ENCODE measurements at places on chromosomes 13 and 19. TPM values are rescaled to one million over a fixed set of nuclear protein-coding genes. Genes with fewer than 3 reads are reported as not detected.

- H3K27ac ChIP-seq = no peak overlapping the region
- no peaks in the 10 kb centered on the region for H3K4me1 ChIP-seq
- DNase-seq = no peak
- no peak overlapping the region for H3K4me3 ChIP-seq
Measured at GRCh38 chr19:46423188-46423587, 5.5 kb downstream of the PNMA8C start.

- peak; percentile 78 for DNase-seq
- H3K4me1 ChIP-seq = peaks cover 26% of the 10 kb centered on the region
- peak overlapping the region; percentile 47 for H3K4me3 ChIP-seq
- H3K27me3 ChIP-seq = no peaks in the 10 kb centered on the region
Measured at GRCh38 chr19:29841559-29842367, 30.0 kb downstream of the CCNE1 start.

- H3K27ac ChIP-seq = no peak overlapping the region
- no peak overlapping the region for H3K4me3 ChIP-seq
- DNase-seq = no peak
- no peaks in the 10 kb centered on the region for H3K36me3 ChIP-seq
- H3K4me1 ChIP-seq = no peaks in the 10 kb centered on the region
- H3K27me3 ChIP-seq = no peaks in the 10 kb centered on the region
Measured at GRCh38 chr19:3025549-3025886, 3.6 kb downstream of the TLE2 start.

DNA sequence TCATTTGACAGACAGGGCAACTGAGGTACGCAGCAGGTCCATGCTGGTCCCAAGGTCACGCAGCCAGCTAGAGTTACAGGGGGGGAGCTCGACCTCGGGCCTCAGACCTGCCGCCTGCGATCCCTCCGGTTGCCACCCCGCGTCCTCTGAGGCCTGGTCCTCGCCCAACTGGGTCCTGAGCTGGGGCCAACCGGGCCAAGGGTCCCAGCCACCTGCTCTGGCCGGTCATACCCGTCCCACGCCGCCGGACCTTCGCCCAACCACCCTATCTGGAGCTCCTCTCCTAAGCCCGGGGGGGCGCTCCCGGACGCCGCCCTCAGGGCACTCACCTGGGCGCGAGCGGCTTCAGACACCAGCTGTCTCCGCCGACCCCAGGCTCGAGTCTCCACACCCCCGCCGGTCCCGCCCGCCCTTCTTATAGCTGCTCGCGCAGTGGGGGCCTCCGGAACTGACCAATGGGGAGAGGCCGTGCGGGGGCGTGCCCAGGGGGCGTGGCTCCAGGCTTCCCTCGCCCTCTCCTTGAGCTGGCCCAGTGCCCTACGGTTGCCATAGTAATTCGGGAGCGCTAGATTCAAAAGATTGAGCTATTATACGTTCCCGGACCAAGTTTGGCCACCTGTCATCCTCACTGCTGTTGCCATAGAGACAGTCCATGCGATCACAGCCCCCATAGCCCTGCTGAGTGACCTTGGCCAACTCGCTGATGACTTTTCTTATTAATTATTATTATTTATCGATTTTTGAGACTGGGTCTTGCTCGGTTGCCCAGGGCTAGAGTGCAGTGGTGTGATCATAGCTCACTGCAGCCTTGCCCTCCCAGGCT, at the start of gene PLIN5:
PLIN5 (minus strand) TSS at position 389 of the 823 bp plus-strand sequence. CDS start 1,150 bp downstream, outside the sequence.
- H3K4me1 ChIP-seq = peaks cover 30% of the 10 kb centered on the region
- peak within 1 kb of the TSS; percentile 50 for H3K4me3 ChIP-seq
- no peaks in the 10 kb centered on the region for H3K27me3 ChIP-seq
- peak within 1 kb of the TSS; percentile 7 for H3K27ac ChIP-seq
- peak; percentile 65 for DNase-seq

Gene UBE2L5
- 0.15 TPM for total RNA-seq

Gene ZNF625
- not detected for total RNA-seq

Gene ZNF99
- total RNA-seq = not detected

Data from HCT116 (cell line).